Activated CD4-positive, alpha-beta T cell treated with anti-CD3 and anti-CD28 coated beads, Interleukin-2, amount 50 U/mL, for 1 hour (primary cell): ENCODE measurements at places on chromosomes 4 and X.

- peak; percentile 54 for DNase-seq
These were observed at the start of gene SH3TC1 for GRCh38 chr4:8198906-8199593. Gene SH3TC1 (plus strand): TSS chr4:8199290. CDS start chr4:8205195, 5,905 bp downstream.

DNA sequence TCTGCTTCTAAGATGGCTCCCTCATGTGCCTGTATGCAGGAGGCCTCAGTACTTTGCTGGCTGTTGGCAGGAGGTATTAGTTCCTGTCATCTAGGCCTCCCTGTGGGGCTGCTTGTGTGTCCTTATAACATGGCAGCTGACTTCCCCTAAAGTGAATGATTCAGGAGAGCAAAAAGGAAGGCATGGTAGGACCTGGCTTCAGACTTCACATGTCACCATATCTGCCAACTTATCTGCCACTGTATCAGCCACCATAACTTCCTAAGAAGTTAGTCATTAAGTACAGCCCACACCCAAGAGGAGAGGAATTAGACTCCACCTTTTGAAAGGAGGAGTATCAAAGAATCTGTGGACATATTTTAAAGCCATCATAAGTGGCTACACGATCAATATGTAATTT, 122.5 kb downstream of the UCHL1 start:
- DNase-seq = no peak

GRCh38 chrX:134602410-134602809, 55.9 kb downstream of the PLAC1 start:
- DNase-seq = no peak

DNA sequence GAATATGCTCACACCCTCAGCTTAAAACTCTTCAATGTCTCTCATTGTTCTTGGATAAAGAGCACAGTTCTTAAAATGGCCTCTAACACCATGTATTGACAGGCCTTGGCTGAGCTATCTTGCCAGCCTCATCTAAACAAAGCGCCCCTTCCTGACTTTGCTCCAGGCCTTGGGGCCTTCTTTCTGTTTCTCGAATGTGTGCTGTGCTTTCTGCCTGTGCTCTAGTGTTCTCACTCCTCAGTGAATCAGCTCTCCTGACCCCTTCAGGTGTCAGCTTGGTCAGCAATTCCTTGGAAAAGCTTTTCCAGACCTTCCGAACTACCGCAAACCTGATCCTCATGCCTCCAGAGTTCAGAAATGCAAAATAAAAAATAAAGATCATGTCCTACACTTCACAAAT, 346.3 kb upstream of the FSTL5 start:
- no peak for DNase-seq

DNA sequence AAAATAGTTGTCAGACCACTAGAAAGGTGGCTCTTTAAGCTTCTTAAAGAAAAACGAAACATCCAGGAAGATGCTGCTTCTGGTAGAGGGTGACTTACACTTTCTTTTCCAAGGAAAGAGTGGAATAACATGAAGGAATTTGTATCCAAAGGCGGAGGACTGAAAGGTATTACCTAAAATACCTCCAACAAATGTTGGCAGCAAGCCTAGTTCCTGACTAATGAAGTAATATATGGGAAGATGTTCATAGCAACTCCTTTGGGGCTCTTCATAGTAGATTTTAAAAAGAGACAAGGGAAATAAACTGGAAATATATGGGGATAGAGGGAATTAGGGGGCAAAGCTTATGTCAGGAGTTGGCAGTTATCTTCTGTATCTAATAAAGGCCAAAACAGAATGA, 116.2 kb downstream of the AASDH start:
- DNase-seq = no peak

GRCh38 chrX:95117556-95117955, 1443.5 kb downstream of the FAM133A start:
- DNase-seq = no peak

DNA sequence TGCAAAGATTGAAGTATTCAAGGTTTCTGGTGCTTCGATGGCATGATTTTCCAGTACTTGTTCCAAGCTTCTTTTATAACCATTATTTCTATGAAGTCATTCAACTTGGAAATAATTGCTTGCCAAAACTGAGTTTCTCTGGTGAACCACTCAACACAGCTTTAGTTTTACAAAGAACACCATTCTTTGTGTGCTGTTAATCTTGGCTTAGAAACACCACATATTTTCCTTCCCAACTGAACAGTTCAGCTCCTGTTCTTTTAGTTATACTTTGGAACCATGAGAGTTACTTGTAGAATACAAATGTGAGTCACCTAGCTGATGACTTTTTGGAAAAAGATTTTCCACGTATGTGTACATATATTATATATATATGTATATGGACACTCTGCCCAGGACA, 32.7 kb downstream of the TMEM47 start:
- DNase-seq = no peak

GRCh38 chrX:13764281-13764680, 29.7 kb downstream of the OFD1 start:
- no peak for DNase-seq

DNA sequence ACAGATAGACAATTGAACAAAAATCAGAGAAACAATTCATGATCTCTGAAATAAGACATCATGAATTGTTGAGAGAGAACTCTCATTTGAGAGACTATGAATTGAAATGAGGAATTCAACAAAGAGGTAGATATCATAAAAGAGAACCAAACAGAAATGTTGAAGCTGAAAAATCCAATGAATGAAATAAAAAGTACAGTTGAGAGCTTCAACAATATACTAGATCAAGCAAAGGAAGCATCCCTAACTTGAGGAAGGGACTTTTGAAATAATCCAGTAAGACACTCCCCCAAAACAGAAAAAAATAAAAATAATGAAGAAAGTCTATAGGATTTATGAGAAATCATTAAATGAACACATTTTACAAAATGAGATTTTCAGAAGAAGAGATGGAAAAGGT, 310.0 kb upstream of the PCDH10 start:
- no peak for DNase-seq

- DNase-seq = no peak
These were observed 17.6 kb upstream of the WAS start for GRCh38 chrX:48665991-48666390.

GRCh38 chr4:160510928-160511327, 1408.0 kb downstream of the RAPGEF2 start:
- no peak for DNase-seq

- DNase-seq = no peak
These were observed 330.8 kb upstream of the DKK2 start for GRCh38 chr4:107366900-107367299.

DNA sequence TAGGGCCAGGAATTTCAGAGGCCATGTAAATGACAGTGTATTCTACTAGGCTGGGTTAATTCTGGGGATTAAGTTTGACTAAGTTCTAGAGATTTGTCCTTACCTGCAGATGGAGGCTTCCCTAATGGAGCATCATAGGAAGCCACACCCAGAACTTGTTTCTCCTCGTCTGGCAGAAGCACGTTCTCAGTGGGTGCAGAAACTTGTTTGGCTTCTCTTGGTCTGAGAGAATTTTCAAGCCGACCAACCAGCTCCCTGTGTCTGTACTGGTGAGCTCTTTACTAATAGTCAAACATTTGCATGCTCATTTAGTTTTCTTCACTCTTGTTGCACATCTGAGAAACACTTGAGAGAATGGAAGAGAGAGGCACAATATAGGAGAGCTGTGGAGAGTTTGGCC, 907 bp upstream of the ATP10D start:
- DNase-seq = no peak

DNA sequence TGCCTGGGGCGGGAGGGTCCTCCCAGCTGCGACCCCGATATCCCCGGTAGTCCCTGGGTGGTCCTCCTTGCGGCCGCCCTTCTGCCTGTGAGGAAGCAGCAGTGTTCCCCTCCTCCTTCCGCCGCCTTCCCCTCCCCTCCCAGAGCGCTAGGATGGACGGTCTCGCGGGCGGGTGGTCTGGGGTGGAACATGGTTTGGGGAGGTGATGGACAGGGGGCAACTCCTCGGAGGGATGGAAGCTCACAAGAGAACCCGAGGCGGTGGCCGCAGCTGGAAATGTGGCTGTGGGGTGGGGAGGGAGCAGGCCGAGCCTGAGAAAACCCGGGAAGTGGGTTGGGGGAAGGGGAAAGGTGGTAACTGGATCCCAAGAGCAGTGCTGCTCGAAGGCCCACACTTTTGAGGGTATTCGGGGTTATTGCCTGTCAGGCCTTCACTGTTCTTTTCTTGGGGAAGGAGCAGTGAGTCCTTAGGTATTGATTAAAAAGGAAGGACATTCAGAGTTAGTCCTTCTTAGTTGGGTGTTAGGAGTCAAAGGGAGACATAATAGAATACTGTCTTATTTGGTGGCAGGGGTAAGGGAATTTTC, 581 bp downstream of the UBE2K start:
- no peak for DNase-seq
